ENCODE measurements at places on chromosomes 11 and 22. TPM values are rescaled to one million over a fixed set of nuclear protein-coding genes. Genes with fewer than 3 reads are reported as not detected.

- DNase-seq, result no peak
These were observed 89.3 kb downstream of the ARHGAP42 start for GRCh38 chr11:100776212-100776896.

- DNase-seq, result no peak
These were observed 30.7 kb downstream of the PARVG start for GRCh38 chr22:44211256-44211945.

DNA sequence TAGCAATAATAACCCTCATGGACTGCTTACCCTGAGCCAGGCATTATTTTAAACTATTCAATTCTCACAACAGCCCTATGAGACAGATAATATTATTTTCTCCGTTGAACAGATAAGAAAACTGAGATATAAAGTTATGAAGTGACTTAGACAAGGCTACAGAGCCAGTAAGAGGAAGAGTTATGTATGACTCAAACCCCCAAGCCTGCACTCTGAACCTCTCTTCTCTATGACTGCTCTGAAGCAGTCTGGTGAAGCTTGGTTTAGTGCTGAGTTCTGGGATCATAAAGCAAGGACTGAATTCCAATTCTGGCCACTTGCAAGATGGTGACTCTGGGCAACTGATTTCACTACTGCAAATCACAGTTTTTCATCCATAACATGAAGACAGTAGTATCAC, 34.5 kb downstream of the TNKS1BP1 start:
- DNase-seq, result no peak

DNA sequence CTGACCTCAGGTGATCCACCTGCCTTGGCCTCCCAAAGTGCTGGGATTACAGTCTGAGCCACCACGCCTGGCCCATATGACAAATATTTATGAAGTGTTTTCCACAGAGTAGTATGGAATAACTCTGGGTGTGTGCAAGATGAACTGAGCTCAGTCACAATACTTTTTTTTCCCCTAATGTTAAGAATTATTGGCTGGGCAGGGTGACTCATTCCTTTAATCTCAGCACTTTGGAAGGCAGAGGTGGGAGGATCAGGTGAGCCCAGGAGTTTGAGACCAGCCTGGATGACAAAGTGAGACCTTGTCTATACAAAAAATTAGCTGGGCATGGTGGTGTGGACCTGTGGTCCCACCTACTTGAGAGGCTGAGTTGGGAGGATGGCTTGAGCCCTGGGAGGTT, 6.4 kb downstream of the PTPRJ start:
- DNase-seq, result no peak

DNA sequence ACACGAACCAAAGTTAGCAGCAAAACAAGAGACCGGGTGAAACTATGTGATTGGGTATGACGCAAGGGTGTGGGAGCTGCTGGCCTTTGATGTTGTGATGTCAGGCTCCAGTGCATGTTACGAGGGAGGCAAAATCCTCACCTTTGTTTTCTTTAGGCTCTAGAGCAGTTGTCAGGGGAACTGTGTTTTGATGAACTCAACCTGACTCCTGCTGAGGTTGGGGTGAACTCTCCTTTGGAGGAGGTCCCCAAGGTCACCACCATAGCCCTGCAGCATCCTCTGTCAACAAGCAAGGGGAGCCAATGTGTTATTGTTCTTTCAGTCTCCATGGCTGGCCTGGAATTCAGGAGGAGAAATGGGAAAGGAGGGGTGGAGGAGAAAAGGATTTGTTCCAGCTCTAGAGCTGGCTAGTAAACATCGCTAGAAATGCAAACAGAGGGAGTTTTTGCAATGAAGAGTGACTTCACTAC, 33.8 kb downstream of the RASSF10 start:
- DNase-seq, result no peak

DNA sequence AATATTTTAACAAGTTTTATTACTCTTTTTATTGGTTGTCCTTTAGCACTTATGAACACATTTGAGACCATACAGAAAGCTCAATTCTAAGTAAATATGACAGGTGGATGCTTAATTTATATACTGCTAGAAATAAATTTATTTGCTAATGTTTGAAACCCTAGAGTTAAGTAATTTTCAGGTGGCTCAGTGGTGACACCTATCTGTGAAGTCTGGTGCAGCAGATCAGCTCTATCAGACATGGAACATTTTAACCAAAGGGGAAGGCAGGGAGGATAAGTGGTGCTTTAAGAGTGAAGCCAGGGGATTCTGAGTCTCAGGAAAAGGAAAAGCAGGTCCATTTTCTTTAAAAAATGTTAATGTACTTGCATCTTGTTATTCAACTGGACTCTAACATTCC, 175.8 kb downstream of the DSCAML1 start:
- DNase-seq, result no peak

DNA sequence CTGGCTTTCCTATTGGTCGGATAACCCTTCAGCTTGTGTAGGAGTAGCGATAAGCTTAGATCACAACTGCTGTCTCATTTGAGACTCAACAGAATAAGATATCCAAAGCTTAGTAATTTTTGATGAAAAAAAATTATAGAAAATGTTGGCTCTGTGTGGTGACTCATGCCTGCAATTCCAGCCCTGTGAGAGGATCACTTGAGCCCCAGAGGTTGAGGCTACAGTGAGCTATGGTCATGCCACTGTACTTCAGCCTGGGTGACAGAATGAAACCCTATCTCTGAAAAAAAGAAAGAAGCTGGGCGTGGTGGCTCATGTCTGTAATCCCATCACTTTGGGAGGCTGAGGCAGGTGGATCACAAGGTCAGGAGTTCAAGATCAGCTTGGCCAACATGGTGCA, 55.6 kb upstream of the RRM1 start:
- DNase-seq, result no peak

DNA sequence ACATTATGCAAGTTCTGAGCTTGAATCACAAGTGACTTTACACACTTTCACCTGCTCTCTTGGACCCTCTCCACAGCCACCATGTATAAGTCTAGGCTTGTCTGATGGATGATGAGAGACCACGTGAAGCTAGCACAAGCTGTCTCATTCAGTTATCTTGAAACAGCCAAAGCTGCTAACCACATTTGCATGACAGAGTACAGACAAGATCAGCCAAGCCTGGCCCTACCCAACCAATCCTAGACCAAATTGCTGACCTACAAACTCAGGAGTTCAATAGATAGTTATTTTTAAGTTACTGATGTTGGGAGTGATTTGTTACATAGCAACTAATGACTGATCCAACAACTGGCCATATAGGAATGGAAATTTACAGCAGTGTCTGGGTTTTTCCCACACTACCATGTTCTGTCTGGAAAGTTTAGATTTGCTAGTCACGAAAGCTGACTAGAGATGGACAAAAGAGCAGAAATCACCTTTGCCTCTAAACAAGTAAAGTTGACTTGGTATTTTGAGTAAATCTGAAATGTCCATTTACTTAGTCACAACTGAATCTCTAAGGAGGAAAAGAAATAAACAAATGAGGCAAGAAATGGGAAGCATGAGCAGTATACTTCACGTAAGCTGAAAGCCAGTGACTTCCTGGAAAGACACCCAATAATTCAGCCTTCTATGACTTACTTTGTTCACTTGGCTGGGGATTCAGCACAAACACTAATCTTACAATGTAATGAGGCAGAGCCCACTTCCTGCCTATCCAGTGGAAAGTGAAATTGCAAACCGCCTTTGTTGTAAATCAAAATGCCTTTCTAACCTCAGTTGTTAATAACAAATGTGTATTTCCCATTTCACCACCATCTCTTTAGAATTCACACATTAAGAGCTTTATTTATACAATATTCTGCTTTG, 101.7 kb downstream of the FAM181B start:
- no peak for DNase-seq

DNA sequence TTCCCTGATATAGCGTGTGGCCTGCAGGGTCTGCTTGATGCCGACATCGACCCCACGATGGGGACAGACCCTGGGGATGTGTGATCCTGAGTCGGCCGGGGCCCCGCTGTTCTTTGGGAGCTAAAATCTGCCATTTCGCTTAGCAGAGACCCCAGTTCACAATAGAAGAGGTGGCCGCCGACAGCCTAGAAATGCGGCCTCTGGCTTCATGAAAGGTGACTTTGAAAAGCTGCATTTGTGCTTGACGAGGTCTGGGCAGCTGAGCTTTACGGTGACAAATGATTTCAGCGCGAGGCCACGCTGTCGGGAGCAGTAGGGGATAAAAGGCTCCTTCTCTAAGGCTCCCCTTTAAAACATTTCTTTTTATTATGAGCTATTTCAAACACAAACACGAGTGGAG, 71.7 kb downstream of the RPS6KA4 start:
- no peak for DNase-seq

DNA sequence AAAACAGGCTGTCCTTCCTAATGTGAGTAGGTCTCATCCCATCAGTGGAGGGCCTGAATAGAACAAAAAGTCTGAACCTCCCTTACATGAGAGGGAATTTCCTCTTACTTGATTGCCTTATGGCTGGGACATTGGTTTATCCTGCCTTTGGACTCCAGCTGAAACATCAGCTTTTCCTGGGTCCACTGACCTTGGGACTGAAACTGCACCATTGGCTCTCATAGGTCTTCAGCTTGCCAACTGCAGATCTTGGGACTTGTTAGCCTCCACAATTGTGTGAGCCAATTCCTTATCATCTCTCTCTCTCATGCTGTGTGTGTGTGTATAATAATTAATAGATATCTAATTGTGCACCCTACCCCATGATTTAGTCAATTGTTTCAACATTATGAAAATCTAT, 375.3 kb upstream of the DDI1 start:
- DNase-seq, result no peak

DNA sequence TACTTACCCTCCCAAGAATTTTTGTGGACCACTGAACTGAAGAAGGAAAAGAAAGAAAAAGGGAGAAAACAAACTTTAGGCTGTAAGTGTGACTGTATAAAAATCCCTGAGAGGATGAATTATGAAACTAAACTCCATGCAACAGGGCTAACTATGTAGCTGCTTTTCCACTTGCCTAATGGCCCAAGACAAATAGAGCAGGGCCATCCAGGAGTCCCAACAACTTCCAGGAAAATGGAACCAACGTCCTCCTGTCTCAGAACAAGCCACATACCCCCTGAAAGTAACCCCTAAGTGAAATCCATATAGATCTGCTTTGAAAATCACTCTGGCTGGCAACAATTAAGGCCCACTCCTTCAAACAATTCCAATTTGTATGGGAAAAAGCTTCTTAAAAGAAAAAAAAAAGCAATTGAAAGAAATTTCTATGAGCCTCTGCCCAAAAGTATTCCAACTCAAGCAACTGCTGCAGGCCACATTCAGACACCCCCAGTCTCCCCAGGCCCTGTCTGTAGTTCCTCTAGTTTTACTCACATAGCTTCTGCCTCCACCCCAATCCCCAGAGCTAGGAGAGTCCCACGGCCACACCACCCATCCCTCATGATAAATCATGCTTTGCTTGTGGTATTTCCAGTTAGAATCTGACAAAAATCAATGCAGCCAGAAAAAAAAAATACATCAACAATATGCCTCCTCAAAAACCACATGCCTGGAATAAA, 12.7 kb downstream of the RBFOX2 start:
- no peak for DNase-seq

GRCh38 chr11:12187399-12187798, 77.0 kb downstream of the MICAL2 start:
- DNase-seq, result no peak

Gene HEPACAM
- not detected for total RNA-seq

Gene SCN3B
- total RNA-seq, result 0.66 TPM

Gene RFPL2
- not detected for total RNA-seq

Gene SEPTIN3
- total RNA-seq, result 0.11 TPM

Gene LMO1
- not detected for total RNA-seq

Gene EMID1
- total RNA-seq, result 8.6 TPM

Gene DDX10
- 13.1 TPM for total RNA-seq

Gene SCT
- not detected for total RNA-seq

Gene AASDHPPT
- total RNA-seq, result 29.6 TPM
